GM12878 (cell line): ENCODE measurements at places on chromosomes 7 and 10. TPM values are rescaled to one million over a fixed set of nuclear protein-coding genes. Genes with fewer than 3 reads are reported as not detected.

IKZF1 gene
- total RNA-seq, result 125 and 131 TPM in 2 replicates

DNA sequence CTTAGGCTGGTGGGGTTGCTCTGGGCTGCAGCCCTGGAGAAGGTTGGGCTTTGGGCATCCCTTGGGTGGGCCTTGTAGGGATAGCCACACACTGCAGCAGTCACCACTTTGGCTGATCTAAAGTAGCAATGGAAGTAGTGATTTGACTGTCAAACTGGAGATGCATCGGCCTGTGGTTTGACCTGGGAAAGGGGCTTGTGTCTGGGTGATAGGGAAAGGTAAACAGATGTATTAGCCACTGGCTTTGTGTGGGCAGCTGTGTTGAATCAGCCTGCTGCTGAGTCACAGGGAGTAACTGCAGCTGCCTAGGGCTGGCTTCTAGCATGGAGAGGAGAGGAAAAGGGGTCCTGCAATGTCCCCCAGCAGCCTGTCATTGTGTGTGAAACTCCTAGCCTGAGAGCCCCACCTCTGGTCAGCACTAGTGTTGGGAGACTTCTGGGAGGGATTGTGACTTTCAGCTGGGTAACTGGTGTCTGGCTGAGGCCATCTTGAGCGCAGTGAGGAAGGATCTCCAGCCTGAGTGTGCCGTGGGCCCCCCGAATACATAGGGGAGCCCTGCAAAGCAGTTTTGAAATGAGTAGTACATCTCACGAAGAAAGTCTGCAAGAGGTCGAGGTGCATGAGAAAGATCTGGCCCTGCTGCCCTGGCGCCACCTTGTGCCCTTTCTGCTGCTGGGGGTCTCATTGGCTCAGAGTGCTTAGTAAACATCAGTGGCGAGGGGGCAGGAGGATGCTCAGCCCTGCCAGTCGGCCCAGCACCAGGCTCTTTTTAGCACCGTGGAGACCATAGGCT lies 117.3 kb downstream of the FANK1 start:
- no peak overlapping the region for H3K27ac ChIP-seq
- no peak for DNase-seq
- H3K4me1 ChIP-seq, result no peaks in the 10 kb centered on the region; the same call in 1 of the 2 replicates
- no peaks in the 10 kb centered on the region for H3K36me3 ChIP-seq
- H3K27me3 ChIP-seq, result no peaks in the 10 kb centered on the region

- peaks cover 54% of the 10 kb centered on the region for H3K4me1 ChIP-seq
- no peak overlapping the region for H3K27ac ChIP-seq
- H3K36me3 ChIP-seq, result no peaks in the 10 kb centered on the region; the same call in 1 of the 2 replicates
- DNase-seq, result no peak
- no peak overlapping the region for H3K4me3 ChIP-seq
Measured at GRCh38 chr7:102044641-102044983, 227.2 kb downstream of the CUX1 start.

GRCh38 chr7:22093001-22093400 lies 147.3 kb upstream of the CDCA7L start:
- no peak for DNase-seq
- no peaks in the 10 kb centered on the region for H3K4me1 ChIP-seq
- no peak overlapping the region for H3K27ac ChIP-seq
- H3K27me3 ChIP-seq, result no peaks in the 10 kb centered on the region

SLC39A12 gene
- 0.64 and 0.67 TPM in 2 replicates for total RNA-seq

CYP2C19 gene
- total RNA-seq, result 0.11 TPM in 1 of 2 replicates, not detected in the other

- no peak overlapping the region for H3K4me3 ChIP-seq
- no peak for DNase-seq
- no peaks in the 10 kb centered on the region for H3K27me3 ChIP-seq
- H3K27ac ChIP-seq, result no peak overlapping the region
- H3K36me3 ChIP-seq, result no peaks in the 10 kb centered on the region
- H3K4me1 ChIP-seq, result no peaks in the 10 kb centered on the region
Measured at GRCh38 chr7:91034459-91035368, 229.5 kb upstream of the FZD1 start.
